ENCODE measurements at places on chromosomes 3 and 15. TPM values are rescaled to one million over a fixed set of nuclear protein-coding genes. Genes with fewer than 3 reads are reported as not detected.

The PLA2G4B gene
- 8.3 TPM for total RNA-seq

The MLF1 gene
- 1.7 TPM for total RNA-seq

The COL6A6 gene
- total RNA-seq, result not detected

The MESP2 gene
- not detected for total RNA-seq

DNA sequence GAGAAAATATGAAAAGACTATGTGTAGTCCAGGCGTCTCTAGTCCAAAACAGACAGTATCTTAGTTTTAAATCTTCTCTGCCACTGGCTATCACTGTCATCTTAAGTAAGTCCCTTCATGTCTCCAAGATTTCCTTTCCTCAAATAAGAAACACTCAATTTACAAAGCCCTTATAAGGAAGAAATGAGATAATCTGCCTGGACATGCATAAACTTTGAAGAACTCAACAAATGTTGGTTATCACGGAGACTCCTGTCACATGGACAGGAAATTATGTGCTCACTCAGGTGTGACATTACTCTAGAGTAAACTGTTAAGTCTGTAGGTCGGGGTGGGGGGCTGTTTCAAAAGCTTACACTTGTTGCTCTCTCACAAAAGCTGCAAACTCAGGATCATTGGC is 91.9 kb downstream of the IMPG2 start:
- DNase-seq, result no peak

GRCh38 chr15:62855085-62855476 is 187.5 kb upstream of the TPM1 start:
- DNase-seq, result no peak

DNA sequence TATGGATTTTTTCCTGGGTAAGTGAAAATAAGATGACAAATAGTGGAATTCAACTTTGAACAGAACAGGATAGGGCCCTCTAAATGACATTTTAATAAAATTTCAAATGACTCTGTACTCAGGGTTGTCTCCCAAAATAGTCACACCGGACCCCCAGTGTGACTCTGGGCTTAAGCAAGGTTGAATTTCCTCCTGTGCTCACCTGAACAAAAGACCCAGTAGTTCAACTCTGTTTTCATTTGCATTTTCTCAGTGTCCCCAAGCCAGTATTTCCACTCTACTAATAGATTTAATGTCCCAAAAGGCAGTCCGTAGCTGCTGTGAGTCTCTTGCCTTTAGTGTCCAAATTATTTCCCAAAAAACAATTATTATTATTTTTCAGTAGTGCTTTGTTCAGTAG is 296.6 kb downstream of the PLOD2 start:
- DNase-seq, result no peak

Measured in activated naive CD4-positive, alpha-beta T cell treated with anti-CD3 and anti-CD28 coated beads, Interleukin-2, amount 50 U/mL, for 72 hours (primary cell).